ENCODE measurements at places on chromosomes 2 and 18. TPM values are rescaled to one million over a fixed set of nuclear protein-coding genes. Genes with fewer than 3 reads are reported as not detected.

The TXNDC2 gene
- total RNA-seq: 0.28 TPM

The KCNG2 gene
- not detected for total RNA-seq

The CFC1 gene
- total RNA-seq: 0.92 TPM

The DNAH6 gene
- total RNA-seq: 1.3 TPM

The VWC2L gene
- total RNA-seq: not detected

The UBE2F gene
- total RNA-seq: 36.0 TPM
